ENCODE measurements at places on chromosomes 3 and 15.

GRCh38 chr15:89393056-89393455 is 58.4 kb upstream of the POLG start:
- no peak for DNase-seq

DNA sequence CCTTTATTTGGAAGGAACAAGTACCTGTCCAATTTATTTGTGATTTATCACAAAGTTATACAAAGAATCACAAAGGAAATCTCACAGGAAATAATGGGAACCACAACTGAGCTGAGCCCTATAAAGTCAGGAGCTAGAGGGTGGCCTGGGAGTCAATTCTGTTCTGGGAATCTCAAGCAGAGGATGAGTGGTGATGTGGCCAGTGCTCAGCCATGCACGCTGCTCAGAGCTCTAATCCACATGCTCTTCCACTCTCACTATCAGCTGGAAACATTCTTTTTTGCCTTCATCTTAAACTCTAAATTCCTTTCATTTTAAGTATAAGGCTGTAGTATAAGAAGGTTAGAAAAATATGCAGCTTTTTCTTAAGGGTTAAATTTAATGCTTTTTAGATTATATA is 36.6 kb downstream of the UACA start:
- DNase-seq, result no peak

DNA sequence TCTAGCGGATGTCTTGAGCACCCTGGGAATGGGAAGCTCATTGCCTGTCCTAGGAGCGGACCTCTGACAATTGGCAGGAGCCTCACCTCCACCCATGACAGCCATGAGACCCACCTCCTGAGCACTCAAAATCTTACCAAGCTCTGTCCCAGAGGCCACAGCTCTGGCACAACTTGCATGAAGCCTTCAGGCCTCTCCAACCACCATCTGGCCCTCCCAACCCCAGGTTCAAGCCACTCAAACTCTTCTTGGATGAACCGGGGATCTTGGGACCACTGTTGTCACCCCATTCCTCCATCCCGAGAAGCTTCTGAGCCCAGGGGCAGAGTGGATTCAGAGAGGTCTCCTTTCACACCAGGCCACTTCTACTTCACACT is 1.5 kb downstream of the VIPR1 start:
- no peak for DNase-seq

GRCh38 chr15:64766058-64766457 is 9.3 kb downstream of the RBPMS2 start:
- no peak for DNase-seq

- DNase-seq, result no peak
Measured at GRCh38 chr3:72820415-72820814, 27.8 kb downstream of the SHQ1 start.
